ENCODE measurements at places on chromosomes 3 and 15.

DNA sequence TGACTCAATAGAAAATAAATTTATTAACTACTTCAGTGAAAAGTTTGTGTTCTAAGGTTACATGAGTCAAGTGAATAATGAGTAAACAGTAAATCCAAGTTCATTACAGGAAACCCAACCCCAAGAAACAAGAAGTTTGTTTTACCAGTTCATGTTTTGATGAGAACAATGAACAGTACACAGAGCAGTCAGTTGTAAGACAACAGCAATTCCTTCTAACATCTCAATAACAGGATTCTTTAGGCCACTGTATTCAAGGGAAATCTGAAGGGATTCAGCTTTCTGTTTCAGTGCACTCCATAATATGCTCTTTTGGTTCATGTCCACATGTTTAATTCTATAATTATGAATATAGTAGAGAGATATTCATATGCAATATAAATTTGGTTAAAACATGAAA, 18.4 kb downstream of the ATR start:
- no peak for DNase-seq

DNA sequence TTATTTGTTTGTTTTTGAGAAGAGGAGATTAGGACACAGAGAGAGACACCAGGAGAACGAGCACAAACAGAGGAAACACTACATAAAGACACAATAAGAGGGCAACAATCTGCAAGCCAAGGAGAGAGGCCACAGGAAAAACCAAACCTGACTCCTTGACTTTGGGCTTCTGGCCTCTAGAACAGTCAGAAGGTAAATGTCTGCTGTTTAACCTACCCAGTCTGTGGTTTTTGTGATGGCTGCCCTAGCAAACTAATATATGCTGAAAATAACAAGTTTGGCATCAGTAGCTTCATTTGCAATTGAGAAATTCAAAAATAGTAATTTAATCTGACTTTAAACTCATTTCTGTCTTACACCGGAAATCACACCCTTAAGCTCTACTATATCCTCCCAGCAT, 110.2 kb downstream of the P3H2 start:
- DNase-seq = no peak

DNA sequence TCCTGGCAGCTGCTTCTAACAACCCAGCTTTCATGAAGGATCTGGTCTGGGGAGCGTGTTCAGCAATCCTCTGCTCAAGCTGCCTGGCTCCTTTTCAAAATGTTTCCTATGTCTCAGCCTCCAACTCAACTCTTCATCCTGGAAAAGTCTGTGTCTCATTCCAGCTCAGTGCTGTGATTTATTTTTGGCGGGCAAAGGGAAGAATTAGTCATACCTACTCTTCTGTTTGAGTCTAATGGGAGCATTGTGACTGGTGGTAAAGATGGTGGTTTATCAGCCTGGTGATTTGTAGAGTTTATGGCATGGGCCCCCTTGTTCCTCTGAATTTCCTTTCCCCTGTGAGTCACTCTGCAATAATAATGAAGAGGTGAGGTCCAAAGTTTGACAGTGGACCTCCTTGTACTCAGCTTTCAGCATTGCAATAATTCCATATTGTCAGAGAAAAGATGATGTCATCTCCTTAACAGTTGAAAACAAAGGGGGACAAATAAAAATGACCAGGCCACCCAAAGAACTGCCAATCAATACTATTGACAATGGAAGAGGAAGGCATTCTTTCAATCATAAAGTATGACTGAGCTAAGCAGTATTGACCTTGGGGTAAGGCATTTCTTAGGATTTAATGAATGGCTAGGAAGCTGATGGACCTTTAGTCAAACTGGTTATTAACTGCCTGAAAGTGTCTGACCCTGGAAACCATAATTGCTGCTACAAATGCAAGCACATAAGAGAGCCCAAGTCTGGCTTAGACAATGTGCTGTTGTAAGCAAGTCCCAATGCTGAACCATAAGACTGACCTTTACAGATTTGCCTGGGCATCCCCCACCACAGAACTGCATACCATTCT, 204.7 kb upstream of the MCTP2 start:
- no peak for DNase-seq

DNA sequence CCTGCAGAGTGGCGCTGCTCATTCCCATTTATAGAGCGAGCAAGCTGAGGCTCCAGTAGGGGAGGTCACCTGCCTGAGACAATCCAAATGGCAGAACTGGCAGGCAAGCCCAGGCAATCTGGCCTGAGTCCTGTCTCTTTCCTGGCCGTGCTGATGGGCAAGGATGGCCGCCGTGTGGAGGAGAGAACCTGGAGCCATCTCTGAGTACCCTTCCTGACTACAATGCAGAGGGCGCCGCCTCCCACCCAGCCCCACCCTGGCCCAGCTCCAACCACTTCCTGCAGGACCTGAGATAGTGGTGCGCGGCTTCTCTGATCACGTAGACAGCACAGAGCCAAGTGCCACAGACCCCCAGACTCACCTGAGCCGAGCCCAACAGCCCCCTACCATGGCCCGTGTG, 7.0 kb downstream of the TLR9 start:
- DNase-seq = no peak

DNA sequence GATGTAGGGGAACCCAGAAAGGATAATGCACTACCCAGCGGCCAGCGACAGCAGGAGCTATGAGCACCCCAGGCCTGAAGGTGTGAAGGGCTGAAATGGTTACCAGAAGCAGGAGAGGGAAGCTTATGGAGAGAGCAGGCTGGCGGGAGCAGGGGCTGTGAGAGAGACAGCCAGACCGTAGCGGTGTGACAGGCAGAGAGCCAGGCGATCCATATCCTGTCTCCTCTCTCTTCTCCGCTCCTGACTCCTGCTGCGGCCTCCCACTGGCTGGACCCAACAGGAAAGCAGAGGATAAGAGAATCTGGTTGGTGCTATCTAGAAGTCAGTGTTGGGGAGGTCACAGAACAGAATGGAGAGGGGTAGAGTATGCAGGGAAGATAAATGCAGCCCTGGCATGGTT, 49.9 kb downstream of the BTD start:
- no peak for DNase-seq

DNA sequence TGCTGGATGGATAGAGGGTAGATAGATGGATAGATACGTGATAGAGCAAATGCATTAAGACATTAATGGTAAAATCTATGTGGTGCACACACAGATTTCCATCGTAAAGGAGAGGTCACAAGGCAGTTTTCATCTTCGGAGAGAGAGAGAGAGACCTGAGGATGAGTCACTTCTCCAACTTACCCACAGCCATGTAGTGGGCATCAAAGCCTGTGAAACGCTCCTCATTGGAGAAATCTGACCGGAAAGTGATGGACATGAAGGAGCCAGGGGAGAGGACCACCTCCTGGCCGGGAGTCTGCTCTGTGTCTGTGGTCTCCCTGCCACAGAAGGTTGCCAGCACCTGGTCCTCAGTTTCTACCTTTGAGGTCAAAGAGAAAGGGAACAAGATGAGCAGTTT, 29.2 kb downstream of the MASP1 start:
- DNase-seq = no peak

DNA sequence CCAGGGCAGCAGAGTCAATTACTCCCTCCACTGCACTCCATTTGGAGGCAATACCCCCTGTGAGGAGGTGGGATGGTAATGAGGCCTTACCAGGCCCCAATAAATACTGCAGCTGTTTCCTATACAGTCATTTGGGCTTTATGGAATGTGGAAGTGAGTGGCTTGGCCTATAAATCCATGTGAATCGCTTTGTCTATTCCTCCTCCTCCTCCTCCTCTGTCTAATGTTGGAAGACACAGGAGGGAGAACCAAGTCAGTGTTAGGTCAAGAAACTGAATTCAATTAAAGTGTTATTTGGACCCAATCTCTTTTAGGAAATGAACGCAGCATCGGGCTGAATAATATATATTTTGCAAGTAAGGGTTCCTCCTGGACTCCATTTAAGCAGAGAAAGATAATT, 17.3 kb upstream of the SRGAP3 start:
- DNase-seq = no peak

DNA sequence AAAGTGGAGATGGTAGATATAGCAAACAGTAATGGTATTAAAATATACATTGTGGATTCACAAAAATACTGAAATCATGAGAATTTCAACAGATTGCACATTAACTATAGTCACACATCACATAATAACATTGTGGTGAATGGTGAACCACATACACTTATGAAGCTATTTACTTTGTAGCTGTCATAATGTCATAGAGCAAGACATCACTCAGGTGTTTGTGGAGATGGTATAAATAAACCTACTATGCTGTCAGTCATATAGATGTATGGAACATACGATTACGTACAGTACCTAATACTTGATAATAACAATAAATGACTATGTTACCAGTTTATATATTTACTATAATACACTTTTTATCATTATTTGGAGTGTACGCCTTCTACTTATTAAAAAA, 1416.0 kb upstream of the ALCAM start:
- no peak for DNase-seq

- no peak for DNase-seq
Measured at GRCh38 chr15:64519897-64520296, 59.5 kb downstream of the ZNF609 start.

DNA sequence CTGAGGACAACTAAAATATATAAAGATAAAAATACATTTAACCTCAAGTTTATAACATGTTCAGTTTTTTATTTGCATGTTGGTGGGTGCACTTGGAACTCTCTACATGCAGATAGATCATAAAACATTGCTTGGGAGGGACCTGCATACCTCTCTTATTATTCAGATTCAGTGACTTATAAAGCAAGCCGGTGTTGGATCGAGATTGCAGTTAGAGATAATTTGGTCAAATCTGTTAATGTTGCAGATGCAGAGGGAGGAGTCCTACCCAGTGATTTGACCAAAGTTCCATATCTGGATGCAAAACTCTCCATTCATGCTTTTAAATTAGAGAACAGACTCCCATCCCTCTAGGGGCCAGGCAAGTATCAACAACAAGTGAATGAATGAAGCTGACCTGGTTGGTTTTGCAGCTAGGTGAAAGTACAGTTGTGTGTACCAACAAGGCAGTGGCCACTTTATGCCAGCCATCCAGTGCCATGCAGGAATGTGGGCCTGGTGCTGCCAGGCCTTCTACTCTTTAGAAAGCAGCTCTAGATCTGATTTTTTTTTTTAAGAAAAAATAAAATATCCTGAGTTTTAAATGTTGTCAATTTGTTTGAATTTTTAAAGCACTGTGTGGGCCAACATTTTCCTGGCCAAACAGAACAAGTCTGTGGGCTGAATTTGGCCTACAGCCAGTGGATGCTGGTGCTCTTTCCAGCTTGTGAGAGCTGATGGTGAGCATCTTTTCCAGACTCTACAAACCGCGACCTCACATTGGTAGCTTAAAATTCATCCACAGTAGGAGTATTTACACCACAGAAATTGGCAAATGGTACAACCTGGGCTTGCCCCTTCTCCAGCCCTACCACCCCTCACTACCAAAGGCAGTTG, 12.3 kb downstream of the CDIN1 start:
- no peak for DNase-seq

DNA sequence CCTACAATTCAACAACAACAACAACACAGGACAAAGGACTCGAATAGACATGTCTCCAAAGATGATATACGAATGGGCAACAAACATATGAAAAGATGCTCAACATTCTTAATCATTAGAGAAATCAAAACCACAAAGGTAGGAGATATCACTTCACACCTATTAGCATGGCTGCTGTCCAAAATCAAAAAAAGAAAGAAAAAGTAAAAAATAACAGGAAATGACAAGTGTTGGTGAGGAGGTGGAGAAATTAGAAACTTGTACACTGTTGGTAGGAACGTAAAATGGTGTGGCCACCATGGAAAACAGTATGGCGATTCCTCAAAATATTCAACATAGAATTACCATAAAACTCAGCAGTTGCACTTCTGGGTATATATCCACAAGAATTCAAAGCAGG, 312.3 kb upstream of the STT3B start:
- no peak for DNase-seq

DNA sequence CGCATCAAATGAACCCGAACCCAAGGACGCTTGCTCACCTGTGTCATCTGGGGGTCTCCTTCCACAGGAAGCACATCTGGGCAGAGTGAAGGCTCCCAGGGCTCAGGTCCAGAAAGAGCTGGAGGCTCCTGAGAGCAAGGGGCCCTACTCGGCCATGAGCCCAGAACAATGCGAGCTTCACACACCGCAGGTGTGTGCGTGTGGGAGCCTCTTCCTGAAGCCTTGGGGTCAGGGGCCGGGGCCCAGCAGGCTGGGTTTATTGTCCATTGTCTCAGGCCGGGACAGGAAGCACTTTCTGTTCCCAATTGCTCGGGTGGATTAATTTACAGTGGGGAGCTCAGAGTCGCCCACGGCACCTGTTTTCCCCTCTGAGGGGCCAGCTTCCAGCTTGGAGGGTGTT, 74.8 kb downstream of the RPN1 start:
- DNase-seq = no peak

GRCh38 chr15:88985547-88986393, 72.6 kb upstream of the MFGE8 start:
- DNase-seq = no peak

DNA sequence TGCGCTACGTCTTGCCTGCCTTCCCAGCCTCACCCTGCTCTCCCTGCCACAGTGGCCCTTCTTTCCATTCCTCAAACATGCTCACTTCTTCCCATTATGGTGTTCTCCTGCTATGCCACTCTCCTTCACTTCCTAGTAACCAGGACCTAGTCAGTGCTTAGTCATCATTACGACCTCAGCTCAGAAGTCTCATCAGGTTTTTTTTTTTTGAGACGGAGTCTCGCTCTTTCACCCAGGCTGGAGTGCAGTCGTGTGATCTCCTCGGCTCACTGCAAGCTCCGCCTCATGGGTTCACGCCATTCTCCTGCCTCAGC, 149.5 kb downstream of the GREM1 start:
- no peak for DNase-seq

DNA sequence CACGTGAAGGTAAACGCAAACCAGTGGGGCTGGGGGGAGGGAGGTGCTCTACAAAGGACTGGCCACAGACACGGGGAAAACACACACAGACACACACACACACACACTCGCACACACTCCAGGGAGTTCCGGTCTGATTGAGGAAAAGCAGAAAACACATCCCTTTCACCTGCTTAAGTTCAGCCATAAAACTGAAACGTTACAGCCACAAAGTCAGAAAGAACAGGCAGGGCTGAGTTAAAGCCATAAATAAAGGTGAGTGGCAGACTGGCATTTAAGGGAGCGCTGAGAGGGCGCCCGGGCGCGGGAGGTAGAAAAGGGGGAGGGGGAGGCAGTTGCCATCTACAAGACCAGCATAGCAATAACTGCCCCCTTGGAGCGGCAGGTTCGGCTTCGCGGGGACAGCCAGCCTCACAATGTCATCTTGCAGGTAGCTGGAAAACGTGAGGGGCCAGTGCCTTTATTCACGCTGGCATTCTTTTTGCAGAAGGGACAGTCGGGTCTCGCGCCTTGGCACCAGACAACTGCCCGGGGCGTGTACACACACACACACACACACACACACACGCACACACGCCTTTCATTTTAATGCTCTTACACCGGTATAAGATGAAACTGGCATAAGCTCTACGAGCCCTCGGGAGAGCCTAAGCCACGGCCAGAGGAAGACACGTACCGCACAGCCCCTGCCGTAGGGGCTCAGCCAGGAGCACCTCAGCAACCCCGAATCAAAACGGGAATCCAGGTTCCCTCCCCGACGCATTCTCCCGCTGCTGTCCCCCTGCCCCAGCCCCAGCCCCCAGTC, 866 bp downstream of the TNIK start:
- no peak for DNase-seq
